ENCODE measurements at places on chromosomes 2 and 18. TPM values are rescaled to one million over a fixed set of nuclear protein-coding genes. Genes with fewer than 3 reads are reported as not detected.

Gene CGREF1
- 1.7 TPM for total RNA-seq

DNA sequence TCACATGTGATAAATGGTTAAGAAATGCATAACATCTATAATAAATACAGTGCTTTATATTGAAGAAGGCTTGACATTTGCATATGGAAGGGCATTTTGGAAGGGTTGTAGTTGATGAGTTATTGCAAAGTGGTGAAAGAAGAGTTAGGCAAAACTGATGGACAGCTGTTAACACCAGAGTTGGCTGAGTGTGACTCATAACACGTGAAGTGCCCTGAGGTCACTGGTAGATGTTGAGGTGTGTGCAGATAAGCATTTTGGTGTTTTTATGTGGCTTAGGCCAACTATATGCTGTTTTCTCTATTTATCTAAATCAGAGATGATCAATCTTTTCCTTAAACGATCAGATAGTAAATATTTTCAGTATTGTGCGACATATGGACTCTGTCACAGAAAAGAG lies 154.3 kb upstream of the KCNH7 start:
- DNase-seq: no peak

DNA sequence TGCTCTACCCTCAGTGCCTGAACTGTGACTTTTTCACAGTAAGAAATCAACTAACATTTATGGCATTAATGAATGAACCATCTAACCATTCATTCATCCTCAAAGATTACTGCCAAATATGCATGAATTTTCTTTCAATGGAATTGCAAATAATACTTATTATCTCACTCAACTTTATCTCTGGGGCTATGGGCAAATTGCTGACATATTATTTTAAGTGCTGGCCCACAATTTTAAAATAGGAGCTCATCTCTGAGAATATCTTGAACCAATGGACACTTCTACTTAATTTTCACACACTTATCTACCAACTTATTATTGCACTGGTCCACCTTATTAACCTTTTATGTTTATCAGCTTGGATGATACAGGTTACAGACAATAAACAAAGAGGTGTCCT lies 182.8 kb downstream of the RBM43 start:
- DNase-seq: no peak

DNA sequence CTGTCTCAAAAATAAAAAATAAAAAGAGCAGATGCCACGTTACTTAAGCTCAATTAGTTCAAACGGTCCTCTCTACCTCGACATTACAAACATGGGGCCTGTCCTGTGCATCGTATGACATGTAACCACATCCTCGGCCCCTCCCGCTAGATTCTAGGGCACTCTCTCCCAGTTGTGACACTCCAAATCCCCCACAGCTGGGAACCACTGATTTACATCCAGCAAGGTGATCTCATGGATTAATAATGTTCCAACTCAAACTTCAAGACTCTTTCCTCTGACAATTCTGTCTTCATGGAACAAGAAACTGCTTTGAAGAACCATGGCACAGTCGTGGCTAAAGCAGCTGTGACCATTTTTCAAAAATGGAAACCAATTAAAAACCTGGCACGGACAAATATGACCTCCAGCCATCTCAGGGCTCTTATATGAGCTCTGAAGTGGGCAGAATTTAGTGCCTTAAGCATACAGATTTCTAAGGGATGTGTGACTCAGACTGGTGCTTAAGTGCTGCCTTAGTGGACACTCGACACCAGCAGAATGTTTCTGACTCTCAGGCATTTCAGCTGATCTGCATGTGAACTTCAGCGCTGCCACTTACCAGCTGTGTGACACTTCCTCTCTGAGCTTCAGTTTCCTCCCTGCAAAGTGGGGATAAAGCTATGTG lies 31.7 kb upstream of the ASAP2 start:
- DNase-seq: peak; percentile 84

- no peak for DNase-seq
These were observed 58.6 kb upstream of the OTOF start for GRCh38 chr2:26536371-26537068.
